ENCODE measurements at places on chromosomes 1 and 21.

- DNase-seq, result peak; percentile 53
Observed at GRCh38 chr1:101284021-101284420, 47.2 kb downstream of the S1PR1 start.

GRCh38 chr1:226420897-226421296 is 13.0 kb upstream of the PARP1 start:
- DNase-seq, result no peak

GRCh38 chr1:110188035-110188618 is 22.0 kb upstream of the KCNC4 start:
- DNase-seq, result no peak

DNA sequence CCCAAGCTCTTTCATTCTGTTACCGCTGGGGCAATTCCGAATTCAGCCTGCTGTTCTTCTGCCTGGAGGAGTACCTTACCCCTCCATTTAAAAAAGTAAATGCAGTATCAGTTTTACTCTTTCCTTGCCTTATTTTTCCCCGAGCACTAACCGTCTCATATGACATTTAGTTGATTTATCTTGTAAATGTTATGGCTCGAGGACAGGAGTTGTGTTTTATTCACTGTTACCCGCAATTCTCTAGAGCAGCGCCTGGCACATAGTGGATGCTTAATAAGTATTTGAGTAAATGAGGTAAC is 425 bp upstream of the TADA1 start:
- no peak for DNase-seq

DNA sequence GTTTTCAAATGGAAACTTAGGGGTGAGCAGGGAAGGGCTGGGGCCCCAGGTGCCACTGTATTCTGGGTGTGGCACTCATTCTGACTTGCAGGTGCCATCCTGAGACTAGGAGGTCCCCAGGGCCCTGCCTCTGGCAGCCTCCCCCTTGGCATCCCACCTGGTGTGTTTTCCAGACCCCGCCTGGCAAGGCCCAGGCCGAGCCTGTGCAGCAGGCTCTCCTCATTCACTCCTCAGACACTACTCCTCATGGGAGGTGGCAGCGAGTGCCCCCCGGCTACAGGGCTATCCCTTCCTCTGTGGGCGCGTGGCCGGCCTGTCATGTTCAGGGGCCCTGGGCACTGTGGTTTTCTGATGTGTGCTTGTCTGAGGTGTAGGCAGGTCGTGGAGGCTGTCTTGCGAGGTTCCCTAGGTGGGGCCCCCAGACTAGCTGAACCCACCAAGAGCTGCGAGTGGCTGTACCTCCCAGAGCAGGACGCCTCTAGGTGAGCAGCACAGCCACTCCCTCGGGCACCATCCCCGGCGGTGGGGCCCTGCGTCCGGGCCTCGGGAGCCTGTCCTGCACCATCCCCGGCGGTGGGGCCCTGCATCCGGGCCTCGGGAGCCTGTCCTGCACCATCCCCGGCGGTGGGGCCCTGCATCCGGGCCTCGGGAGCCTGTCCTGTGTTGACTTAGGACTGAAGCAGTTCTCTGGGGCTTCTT is 13.2 kb downstream of the SLX9 start:
- no peak for DNase-seq

DNA sequence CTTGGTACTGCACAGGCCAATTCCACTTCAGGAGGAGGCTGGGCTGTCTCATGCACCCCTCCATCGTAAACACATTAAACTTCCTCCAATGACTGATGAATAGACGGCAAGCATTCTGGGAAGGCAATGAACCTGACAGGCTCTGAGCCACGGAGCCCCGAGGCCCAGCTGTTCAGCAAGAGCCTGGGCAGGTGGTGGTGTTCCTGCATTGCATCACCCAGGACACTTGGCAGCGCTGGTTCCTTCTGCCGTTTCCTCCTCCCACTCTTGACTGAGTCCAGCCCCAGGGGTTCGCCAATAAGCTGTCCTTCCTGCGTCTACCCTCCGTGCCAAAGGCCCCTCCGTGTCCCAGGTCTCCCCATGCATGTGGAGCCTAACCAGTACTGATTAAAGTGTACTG is 109.8 kb downstream of the JAK1 start:
- DNase-seq, result no peak

DNA sequence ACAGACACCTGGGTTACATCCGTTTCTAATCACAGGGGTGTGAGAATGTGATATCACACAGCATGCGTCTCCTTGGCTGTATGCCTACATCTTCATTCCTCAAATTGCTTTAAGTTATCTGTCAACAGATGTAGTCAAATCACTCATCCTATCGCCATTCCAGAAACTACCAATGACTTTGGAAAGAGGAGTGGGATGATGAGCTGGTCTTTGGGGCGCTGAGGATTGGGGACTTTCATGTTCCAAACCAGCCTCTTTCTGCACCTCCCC is 104.8 kb downstream of the NAV1 start:
- DNase-seq, result no peak

DNA sequence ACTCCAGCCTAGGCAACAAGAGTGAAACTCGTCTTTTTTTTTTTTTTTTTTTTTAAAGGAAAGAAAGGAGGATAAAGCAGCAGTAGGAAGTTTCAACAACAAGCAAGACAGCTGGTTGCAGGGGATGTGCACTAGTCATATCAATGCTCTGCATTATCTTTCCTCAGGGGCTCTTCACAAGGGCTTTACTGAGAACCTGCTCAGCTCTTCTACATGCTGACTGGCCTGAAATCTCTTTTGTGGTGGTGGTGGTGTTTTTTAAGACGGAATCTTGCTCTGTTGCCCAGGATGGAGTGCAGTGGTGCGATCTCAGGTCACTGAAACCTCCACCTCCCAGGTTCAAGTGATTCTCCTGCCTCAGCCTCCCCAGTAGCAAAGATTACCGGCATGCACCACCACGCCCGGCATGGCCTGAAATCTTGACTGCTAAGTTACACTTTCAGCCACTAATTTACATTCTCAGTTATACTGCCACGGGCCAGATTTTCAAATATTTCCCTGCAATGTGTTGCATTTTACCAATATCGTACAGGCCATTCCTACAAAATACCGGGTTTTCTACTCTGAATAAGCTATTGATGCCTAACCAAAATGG is 68.0 kb downstream of the PUM1 start:
- no peak for DNase-seq

- no peak for DNase-seq
Observed at GRCh38 chr21:17051054-17051453, 461.8 kb upstream of the CXADR start.

DNA sequence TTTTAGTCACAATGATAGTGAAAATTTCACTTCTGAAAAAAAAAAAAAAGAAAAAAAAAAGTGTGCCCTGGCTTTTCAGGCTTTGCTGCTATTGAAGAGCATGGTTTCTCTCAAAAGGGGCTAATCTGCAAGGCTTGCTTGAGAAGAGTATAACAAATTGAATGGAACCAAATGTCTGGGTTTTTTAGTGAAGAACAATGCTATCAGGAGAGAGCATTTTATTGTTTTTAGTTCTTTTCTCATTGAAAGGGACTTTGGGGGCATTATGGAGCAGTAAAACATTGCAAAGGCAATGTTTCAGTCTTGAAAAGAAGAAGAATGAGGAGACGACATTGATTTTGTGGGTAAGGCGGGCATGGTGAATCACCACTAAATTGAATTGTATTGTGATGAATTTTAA is 28.2 kb downstream of the VCAM1 start:
- no peak for DNase-seq

DNA sequence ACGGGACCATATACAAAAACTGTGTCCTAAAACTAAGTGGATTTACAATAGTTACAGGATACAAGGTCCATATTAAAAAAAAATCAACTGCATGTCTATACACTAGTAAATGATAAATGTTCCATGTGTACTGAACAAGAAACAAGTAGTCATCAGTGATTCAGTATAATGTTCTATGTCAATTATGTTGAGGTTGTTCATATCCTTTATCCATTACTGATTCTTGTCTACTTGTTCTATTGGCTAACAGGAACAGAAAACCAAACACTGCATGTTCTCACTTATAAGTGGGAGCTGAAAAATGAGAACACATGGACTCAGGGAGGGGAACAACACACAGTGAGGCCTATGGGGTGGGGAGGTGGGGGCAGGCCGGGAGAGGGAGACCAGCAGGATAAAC is 90.5 kb downstream of the CDC42BPA start:
- DNase-seq, result no peak

DNA sequence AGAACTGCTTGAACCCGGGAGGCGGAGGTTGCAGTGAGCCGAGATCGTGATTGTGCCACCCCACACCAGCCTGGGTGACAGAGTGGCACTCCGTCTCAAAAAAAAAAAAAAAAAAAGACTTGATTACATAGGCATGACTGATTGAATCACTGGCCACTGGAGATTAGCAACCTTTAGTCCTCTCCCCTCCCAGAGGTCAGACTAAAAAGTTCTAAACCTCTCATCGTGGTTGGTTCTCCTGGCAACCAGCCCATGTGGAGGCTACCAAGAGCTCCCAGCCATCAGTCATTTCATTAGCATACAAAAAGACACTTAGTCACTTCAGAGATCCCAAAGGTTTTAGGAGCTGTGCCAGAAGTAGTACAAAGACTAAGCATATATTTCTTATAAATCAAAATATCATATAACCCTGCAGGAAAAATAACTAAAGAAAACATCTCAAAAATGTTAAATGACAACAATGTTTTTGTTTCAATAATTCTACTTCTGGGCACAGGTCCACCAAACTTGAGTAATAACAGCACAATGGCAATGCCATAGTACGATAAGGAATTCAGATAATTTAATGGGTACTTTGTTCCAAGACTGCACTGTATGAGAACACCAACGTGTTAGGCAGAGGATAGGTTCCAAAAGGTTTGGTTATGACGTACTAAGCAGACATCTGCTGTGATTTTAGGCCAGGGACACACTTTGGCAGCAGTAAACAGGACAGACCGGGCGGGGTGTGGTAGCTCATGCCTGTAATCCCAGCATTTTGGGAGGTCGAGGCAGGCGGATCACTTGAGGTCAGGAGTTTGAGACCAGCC is 18.1 kb downstream of the USP48 start:
- DNase-seq, result no peak

- no peak for DNase-seq
Observed at GRCh38 chr1:161987303-161987702, 36.4 kb downstream of the OLFML2B start.

DNA sequence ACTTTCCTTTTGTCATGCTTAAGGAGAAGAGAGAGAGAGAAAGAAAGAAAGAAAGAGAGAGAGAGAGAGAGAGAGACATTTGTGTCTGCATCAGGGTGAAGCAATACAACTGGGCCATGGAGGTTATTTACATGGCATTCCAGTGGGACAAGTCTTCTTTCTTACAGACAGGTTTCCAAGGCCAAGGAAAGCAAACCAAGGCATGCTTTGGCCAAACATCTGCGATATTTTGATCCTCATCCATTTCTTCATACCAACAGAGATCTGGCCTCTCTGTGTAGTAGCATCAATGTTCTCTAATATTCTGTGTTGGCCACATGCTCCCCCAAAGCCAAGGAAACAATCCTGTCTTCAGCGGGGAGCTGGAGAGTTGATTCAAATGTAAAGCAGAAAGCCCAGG is 292.1 kb downstream of the SETD4 start:
- no peak for DNase-seq

- DNase-seq, result no peak
Observed at GRCh38 chr1:15991427-15992186, 12.4 kb upstream of the SRARP start.

Data from activated naive CD4-positive, alpha-beta T cell treated with anti-CD3 and anti-CD28 coated beads, Interleukin-2, amount 50 U/mL, for 16 hours (primary cell).